ENCODE measurements at places on chromosomes 4 and X.

DNA sequence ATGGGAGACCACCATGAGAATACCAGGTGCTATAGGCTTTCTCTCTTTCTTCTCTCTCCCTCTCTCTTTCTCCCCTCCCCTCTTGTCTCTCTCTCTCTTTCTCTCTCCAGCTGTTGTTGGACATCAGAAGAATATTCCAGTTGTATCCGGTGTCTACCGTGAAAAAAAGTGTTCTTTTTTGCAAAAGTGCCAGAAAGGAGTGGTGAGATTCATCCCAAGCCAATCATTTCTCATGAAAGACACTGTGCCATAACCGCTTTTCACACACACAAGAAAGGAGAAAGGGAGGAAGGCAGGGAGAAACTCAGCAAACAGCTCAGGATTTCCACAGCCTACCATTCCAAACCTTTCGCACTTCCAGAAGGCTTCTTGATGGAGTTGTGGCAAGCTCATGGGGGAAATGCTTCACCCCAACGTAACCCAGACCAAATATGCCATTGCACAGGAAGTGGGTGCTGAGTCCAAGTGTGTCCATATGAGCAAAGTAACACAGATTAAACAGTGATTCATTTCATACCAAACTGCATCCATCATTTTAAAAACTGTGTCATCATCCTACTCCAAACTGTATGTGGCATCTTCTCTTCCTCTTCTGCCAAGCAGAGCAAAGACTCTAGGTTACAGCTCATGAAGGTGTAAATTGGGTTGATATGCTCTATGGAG, 224.0 kb downstream of the APBB2 start:
- no peaks in the 10 kb centered on the region for H3K36me3 ChIP-seq
- peaks cover 6% of the 10 kb centered on the region for H3K4me1 ChIP-seq
- no peak overlapping the region for H3K4me3 ChIP-seq

GRCh38 chr4:7792616-7793015, 147.0 kb downstream of the AFAP1 start:
- H3K27me3 ChIP-seq = no peaks in the 10 kb centered on the region
- no peak for DNase-seq
- no peaks in the 10 kb centered on the region for H3K4me1 ChIP-seq
- peaks cover 1% of the 10 kb centered on the region for H3K36me3 ChIP-seq
- H3K27ac ChIP-seq = no peak overlapping the region

DNA sequence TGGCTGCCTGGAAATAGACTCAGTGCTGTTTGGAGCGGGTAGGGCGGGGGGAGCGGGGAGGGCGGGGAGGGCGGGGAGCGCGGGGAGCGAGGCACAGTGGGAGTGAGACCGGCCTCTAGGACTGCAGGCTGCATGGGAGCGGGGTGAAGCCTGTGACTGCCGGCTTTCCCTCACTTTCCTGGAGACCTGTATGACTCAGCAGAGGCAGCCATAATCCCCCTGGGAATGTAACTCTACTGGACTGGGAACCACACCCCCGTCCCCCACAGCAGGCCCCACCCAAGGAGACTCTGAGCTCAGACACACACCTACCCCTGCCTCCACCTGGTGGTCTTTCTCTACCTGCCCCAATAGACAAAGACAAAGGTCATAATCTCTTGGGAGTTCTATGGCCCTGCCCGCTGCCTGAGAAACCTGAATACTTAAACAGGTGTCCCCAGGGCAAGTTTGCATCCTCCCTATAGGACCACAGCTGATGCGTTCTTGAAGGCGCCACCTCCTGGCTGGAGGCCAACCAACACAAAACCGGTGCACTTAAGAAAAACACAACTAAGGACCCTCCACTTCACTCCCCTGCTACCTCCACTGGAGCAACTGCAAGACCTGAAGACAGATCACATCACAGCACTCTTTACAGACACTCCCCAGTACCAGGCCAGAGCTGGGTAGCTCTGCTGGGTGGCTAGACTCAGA, 18.0 kb downstream of the HDAC8 start:
- H3K27ac ChIP-seq = no peak overlapping the region
- H3K27me3 ChIP-seq = peaks cover 5% of the 10 kb centered on the region
- DNase-seq = no peak
- H3K36me3 ChIP-seq = peaks cover 20% of the 10 kb centered on the region

- DNase-seq = no peak
- no peaks in the 10 kb centered on the region for H3K27me3 ChIP-seq
- no peak overlapping the region for H3K4me3 ChIP-seq
- peaks cover 4% of the 10 kb centered on the region for H3K4me1 ChIP-seq
- no peaks in the 10 kb centered on the region for H3K36me3 ChIP-seq
- no peak overlapping the region for H3K27ac ChIP-seq
Observed at GRCh38 chr4:24053934-24054333, 164.1 kb upstream of the PPARGC1A start.

DNA sequence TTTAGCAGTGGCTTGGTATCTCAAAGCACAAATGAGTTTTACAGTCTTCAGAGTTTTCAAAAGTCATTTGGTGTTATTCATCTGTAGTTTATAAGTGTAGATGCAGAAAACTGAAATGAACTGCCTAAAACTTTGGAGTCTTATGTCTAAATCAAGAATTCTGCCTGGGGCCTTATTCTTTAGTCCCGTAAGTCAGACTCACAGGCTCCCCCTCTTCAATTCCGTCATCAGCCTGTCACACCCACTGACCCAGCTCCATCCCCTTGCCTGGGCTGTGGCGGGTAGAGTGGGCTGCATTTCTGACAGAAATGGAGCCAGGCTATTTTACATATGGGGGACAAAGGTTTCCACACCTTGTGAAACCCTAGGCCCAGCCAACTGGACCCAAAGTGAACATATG, 44.3 kb downstream of the TSPAN5 start:
- H3K36me3 ChIP-seq = no peaks in the 10 kb centered on the region
- no peaks in the 10 kb centered on the region for H3K27me3 ChIP-seq
- peaks cover 29% of the 10 kb centered on the region for H3K4me1 ChIP-seq
- no peak overlapping the region for H3K27ac ChIP-seq
- H3K4me3 ChIP-seq = no peak overlapping the region

GRCh38 chr4:140061194-140061593, 92.8 kb downstream of the MAML3 start:
- no peaks in the 10 kb centered on the region for H3K27me3 ChIP-seq
- H3K4me3 ChIP-seq = no peak overlapping the region
- no peak overlapping the region for H3K27ac ChIP-seq

- H3K27ac ChIP-seq = no peak overlapping the region
- H3K4me1 ChIP-seq = no peaks in the 10 kb centered on the region
- H3K36me3 ChIP-seq = peaks cover 2% of the 10 kb centered on the region
- no peaks in the 10 kb centered on the region for H3K27me3 ChIP-seq
- no peak for DNase-seq
Observed at GRCh38 chrX:78029663-78030062, 60.2 kb upstream of the PGAM4 start.

GRCh38 chr4:68404153-68404552, 43.1 kb upstream of the TMPRSS11E start:
- peaks cover 6% of the 10 kb centered on the region for H3K27me3 ChIP-seq
- H3K27ac ChIP-seq = no peak overlapping the region
- no peak overlapping the region for H3K4me3 ChIP-seq
- no peak for DNase-seq
- H3K4me1 ChIP-seq = peaks cover 2% of the 10 kb centered on the region
- H3K36me3 ChIP-seq = no peaks in the 10 kb centered on the region

DNA sequence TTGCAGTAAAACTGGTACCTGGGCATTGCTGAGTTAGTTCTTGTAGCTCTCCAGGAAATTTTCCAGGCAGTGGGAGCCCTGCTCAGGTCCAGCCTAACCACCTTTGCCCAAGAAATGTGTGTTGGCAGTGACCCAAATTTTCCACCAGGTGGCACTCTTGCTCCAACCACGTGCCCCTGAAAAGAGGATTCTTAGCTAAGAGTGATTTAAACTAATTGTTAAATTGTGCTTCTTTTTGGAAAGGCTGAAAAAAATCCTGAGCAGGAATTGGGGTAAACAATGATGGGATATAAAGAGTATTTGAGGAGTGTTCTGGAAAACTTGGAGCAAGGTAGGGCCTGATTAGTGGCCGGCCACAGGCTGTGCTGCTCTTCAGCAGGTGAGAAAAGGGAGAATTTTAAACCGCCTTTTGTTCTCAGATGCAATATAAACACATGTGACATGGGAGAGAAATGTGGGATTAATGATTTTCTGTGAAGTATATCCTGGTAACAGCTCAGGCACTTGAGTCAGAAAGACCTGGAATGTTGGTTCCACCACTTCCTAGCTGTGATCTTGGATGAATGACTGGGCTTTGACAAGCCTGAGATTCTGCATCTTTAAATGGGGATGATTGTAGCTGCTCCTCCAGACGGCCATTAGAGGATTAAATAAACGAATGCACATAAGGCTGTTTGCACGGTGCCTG, 219.6 kb downstream of the PTTG2 start:
- DNase-seq = peak; percentile 52
- H3K36me3 ChIP-seq = no peaks in the 10 kb centered on the region
- no peak overlapping the region for H3K4me3 ChIP-seq

DNA sequence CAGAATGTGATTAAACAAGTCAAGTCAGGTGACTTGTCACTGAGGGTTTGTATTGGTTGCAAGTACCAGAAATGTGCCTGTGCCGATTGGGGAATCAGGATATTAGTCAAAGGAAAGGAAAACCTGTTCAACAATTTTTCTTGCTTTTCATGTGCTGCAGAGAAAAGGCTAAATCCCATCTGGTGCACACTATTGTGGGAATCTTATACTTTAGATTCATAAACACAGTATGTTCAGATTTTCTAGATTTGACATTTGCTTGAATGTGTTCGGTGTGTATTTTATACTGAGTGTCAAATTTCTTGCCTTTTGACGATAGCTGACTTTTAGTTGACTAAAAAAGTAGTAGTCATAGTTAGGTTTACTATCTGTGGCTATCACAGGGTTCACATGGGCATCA, 37.6 kb downstream of the GAB1 start:
- peaks cover 47% of the 10 kb centered on the region for H3K4me1 ChIP-seq
- H3K4me3 ChIP-seq = no peak overlapping the region
- DNase-seq = no peak

DNA sequence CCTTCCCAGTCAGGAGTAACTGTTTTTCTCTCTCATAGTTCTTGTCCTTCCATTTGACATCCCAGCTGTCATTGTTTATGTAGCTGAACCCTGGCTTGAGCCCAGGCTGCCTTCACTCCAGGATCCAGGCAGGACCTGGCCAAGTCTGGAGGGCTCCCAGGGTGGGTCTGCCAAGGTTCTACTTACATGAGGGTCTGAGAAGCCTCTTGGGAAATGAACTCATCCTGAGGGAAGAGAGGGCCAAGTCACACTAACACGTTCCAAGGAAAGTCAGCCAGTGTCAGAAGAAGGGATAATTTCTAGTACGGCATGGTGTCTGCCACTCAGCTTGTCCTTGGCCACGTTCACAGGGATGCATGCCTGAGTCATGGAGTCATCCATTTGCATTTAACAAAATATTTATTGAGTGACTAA, 54.8 kb upstream of the SRD5A3 start:
- H3K4me1 ChIP-seq = no peaks in the 10 kb centered on the region
- H3K36me3 ChIP-seq = no peaks in the 10 kb centered on the region
- H3K27me3 ChIP-seq = peaks cover 5% of the 10 kb centered on the region
- no peak for DNase-seq

DNA sequence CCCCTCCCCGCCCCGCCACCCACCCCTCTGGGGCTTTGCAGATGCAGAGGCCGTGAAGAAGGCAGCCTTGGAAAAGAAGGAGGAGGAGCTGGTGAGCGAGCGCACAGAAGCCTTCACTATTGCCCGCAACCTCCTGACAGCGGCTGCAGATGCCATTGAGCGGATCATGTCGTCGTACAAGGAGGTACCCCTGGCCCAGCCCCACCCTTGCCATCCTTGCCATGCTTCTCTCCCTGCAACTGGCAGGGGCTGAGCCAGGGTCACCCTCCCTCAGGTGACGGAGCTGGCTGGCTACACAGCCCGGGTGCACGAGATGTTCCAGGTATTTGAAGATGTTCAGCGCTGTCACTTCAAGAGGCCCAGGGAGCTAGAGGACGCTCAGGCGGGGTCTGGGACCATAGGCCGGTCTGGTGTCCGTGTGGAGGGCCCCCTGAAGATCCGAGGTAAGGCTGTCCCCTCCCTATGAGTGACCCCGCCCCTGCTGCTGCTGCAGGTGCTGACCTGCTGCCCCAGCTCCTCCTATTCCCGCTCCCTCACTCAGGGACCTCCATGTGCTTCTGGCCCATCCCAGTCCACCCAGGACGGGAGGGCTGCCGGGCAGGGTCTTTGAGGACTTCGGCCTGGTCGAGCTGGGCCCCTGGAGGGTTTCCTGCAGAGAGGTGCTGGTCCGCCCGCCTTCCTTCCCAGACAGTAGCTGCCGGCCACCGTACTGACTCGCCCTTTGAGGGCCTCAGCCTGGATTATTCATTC, 11.6 kb downstream of the ABCD1 start:
- DNase-seq = no peak
- H3K27me3 ChIP-seq = no peaks in the 10 kb centered on the region
- H3K36me3 ChIP-seq = peaks cover 30% of the 10 kb centered on the region

- H3K27ac ChIP-seq = no peak overlapping the region
- H3K36me3 ChIP-seq = no peaks in the 10 kb centered on the region
Observed at GRCh38 chr4:8182858-8183725, 16.0 kb upstream of the SH3TC1 start.

DNA sequence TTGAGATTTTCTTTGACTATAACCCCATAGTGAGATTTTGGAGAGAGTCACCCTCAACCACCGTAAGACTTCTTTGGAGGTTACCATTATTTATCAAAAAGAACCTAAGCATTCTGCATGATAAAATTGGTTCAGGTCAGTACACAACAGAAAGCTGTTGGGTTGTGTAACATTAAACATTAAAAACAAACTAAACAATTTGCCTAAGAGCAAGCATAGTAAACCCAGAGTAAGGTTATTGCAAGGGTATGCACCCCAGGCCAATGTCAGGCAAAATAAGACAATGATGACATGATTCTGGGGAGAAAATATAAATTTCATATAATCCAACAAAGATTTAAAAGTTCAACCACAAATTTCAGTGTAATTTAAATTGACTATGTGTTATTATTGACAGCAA, 472.4 kb downstream of the SH2D1A start:
- no peaks in the 10 kb centered on the region for H3K27me3 ChIP-seq
- H3K27ac ChIP-seq = no peak overlapping the region
- no peak for DNase-seq
- H3K36me3 ChIP-seq = no peaks in the 10 kb centered on the region
- no peaks in the 10 kb centered on the region for H3K4me1 ChIP-seq
- H3K4me3 ChIP-seq = no peak overlapping the region

GRCh38 chr4:1210971-1211370, 38.0 kb downstream of the CTBP1 start:
- H3K27me3 ChIP-seq = no peaks in the 10 kb centered on the region
- DNase-seq = no peak
- H3K4me3 ChIP-seq = no peak overlapping the region

GRCh38 chrX:6729626-6730025, 194.7 kb upstream of the VCX3A start:
- DNase-seq = no peak
- no peak overlapping the region for H3K27ac ChIP-seq
- peaks cover 11% of the 10 kb centered on the region for H3K36me3 ChIP-seq

GRCh38 chrX:43525901-43526610, 130.0 kb upstream of the MAOA start:
- H3K4me3 ChIP-seq = no peak overlapping the region
- H3K36me3 ChIP-seq = no peaks in the 10 kb centered on the region
- H3K4me1 ChIP-seq = no peaks in the 10 kb centered on the region

Data from stimulated activated naive B cell treated with anti-CD40 and anti-IgM and Interleukin-4, amounts not matched to agents 10 μg/mL and 1 μg/mL and 100 μg/mL, for 72 hours (primary cell).